CD4-positive, alpha-beta T cell treated with Interleukin-15 for 1 hour (primary cell): ENCODE measurements at places on chromosomes 13 and 19.
A peak's percentile ranks its signal among the peaks of the same experiment; 100 is the strongest.

- DNase-seq: no peak
These were observed 204.2 kb downstream of the USP12 start for GRCh38 chr13:26967119-26968038.

DNA sequence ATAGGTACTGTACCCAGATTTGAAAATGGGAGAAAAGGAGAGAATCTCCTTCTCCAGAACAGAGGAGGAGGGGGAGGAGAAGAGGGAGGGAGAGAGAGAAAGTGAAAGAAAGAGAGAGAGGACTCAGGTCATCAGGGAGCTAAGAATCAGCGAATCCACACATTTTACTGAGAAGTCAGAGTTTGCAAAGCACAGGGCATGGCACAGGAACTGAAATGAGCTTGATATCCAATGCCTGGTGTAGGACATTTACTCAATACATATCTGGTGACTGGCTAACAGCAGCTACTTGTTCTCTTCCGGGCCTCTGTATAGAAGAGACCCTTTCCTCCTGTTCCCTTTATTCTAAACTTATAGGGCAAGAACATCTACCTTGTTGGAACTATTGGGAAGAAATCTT is 375.1 kb downstream of the KLF5 start:
- DNase-seq: no peak

DNA sequence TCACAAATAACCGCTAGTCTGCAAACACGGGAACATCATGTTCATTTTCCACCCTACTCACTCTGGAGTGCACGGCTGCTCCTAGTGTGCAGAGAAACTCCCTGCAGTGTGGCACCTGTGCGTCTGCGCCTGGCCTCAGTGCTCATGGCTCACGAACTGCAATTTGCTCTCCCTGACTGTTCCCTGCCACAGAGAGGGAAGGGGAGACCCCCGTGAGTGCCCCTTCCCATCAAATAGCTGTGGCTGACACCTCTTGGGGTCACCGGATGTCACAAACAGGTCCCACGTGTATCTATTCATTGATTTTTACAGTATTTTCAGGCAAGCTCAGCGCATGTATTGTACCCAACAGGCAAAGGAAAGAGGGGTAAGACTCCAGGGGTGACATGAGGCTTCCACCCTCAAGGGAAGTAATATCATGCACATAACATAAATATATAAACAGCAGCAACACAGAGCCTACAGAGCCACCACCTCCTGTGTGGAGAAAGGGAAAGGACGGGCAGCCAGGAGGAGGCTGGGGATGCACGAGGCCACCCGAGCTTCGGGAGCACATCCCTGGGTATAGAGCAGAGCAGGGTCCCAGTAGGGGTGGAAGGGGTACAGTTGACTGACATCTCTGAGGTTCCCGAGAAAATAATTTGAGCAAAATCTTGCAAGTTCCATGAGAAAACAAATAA is 140.3 kb upstream of the SOX1 start:
- no peak for DNase-seq

DNA sequence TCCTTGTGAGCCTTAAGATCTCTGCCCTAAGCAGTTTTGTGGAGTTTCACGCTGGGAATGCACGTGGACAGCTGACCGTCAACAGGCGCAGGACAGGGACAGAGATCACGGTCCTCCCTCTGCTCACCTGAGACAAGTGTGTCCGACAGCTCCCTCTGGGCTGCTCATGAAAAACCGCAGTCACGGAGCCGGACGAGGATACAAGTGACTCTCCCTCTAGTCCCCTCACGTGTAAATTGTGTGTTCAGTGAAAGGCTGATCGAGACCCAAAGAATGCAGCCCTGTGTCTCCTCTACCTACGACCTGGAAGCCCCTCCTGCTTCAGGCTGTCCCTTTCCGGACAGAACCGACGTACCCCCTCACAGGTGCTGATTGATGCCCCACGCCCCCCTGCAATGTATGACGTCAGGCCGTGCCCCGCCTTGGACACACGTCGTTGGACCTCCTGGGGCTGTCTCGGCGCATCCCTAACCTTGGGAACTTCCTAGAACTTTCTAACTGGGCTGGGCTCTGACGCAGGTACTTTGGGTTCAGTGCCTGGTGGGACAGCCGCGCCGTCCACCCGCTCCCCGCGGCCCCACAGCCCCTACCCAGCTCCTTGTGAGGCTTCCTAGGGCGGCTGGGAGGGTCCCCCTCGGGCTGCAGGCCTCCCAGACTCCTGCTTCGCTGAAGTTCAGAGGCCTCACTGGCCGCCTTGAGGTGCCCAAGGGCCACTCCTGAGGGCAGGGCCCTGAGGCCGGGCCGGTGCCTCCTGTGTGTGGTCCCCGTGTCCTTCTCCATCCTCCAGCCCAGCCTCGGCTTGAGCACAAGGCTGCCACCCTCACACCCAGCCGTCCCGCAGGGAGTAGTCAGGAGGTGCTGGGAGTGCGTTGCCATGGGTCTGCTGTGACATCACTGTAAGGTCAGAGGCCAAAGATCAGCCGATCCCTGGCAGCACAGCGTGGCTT is at the start of gene C13orf46:
Gene C13orf46 (minus strand): TSS at position 859 of the 947 bp plus-strand sequence. CDS start 79 bp downstream, at position 780.
- DNase-seq: peak; percentile 9
